Spleen (tissue), 13 donors: ENCODE measurements at places on chromosomes 5 and 9. TPM values are rescaled to one million over a fixed set of nuclear protein-coding genes. Genes with fewer than 3 reads are reported as not detected.

SLC27A4 gene
- 11.3 TPM for total RNA-seq

GRCh38 chr9:8694983-8695588 lies 895.5 kb upstream of the DMAC1 start:
- no peak for DNase-seq

GRCh38 chr5:95048628-95049027 lies 236.3 kb downstream of the MCTP1 start:
- no peak for DNase-seq

DNA sequence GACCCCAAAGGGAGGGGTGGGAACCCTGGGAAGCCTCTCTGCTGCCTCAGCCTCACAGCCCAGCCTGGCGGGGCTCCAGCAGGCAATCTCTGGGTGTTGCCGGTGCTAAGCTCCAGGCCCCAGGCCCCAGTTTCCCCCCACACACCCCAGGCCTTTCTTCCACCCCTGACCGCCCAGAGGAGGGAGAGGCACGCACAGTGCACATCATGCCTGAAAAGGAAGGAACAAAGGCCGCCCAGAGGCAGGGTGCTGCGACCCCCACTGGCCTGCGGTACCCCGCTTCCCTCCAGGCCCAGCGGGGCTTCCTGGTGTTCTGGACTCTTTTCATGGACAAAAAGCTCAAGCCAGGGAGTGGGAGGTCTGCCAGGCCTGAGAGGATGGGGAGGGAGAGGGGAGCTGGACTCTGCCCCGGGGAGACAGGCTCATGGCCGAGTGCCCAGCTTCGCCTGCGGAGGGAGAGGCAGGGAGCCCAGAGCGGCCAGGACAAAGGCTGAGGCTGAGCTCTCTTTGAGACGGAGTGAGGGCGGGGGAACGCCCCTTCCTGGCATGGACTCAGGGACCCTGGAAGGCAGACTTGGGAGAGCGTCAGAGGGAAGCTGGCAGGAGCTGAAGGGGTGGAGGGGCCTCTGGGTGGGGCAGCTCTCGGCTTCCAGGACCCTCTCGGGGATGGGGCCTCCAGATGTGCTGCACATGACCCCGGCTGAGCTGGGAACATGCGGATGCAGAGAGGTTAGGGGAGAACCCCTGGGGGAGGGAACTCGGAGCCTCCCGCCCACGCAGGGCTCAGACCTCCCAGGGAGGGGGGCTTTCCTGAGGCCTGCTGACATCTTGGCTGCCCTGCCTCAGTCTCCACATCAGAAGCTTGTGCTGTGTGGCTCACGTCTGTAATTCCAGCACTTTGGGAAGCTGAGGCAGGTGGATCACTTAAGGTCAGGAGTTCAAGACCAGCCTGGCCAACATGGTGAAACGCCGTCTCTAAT lies 1.8 kb upstream of the ENTPD2 start:
- no peak for DNase-seq

- peak; percentile 75 for DNase-seq
Measured at GRCh38 chr5:132677191-132677590, 3.4 kb downstream of the IL4 start.

GRCh38 chr5:110873773-110874437 lies 135.1 kb downstream of the SLC25A46 start:
- no peak for DNase-seq
